Mesothelial cell of epicardium (in vitro differentiated cells): ENCODE measurements at places on chromosomes 1 and 21.

DNA sequence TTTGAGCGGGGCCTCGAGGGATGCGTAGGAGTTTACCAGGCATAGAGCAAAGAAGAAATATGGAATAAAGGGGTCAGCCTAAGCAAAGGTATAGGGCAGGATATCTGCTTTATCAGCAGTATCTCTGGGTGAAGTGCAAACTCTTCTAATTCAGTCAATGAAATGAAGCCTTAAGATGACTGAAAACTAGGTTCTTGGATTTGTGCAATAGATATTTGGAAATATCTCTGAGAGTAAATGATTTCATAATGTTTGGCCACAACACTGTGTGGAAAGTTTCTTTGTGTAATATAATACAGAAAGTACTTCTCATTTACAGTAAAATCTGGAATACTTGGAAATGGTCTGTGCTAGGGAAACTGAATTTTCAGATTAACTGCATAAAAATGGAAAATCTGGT, 26.1 kb downstream of the KCNJ15 start:
- no peak overlapping the region for H3K27ac ChIP-seq
- peaks cover 33% of the 10 kb centered on the region for H3K27me3 ChIP-seq
- H3K4me1 ChIP-seq, result peaks cover 16% of the 10 kb centered on the region
- no peaks in the 10 kb centered on the region for H3K36me3 ChIP-seq
- no peak overlapping the region for H3K4me3 ChIP-seq

GRCh38 chr1:111955755-111956154, 33.7 kb downstream of the KCND3 start:
- H3K27me3 ChIP-seq, result peaks cover 71% of the 10 kb centered on the region
- DNase-seq, result no peak
- no peak overlapping the region for H3K4me3 ChIP-seq
- no peak overlapping the region for H3K27ac ChIP-seq
- no peaks in the 10 kb centered on the region for H3K4me1 ChIP-seq

DNA sequence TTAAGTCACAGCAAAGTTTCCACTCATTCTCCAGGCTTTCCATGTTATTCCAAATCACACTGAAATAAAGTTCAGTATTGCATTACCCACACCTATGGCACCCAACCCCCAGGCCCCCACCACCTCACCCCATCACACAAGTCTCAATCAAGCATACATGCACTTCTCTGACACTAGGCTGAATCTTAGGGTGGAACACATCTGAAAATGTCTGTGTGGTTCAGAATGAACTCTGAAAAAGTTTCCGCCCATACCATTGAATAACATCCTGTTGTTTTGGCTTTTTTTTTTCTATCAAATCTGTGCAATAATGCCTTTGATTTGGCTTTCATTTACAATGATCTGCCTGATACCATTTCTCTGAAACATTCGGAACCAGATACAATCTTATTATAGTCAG, 25.8 kb upstream of the LRRC8C start:
- H3K4me3 ChIP-seq, result no peak overlapping the region
- no peak for DNase-seq
- peaks cover 12% of the 10 kb centered on the region for H3K4me1 ChIP-seq
- H3K36me3 ChIP-seq, result no peaks in the 10 kb centered on the region

- no peak overlapping the region for H3K4me3 ChIP-seq
- peaks cover 23% of the 10 kb centered on the region for H3K4me1 ChIP-seq
- H3K36me3 ChIP-seq, result peaks cover 5% of the 10 kb centered on the region
- DNase-seq, result no peak
- H3K27ac ChIP-seq, result no peak overlapping the region
- no peaks in the 10 kb centered on the region for H3K27me3 ChIP-seq
Observed at GRCh38 chr1:94725566-94725965, 94.6 kb upstream of the SLC44A3 start.

DNA sequence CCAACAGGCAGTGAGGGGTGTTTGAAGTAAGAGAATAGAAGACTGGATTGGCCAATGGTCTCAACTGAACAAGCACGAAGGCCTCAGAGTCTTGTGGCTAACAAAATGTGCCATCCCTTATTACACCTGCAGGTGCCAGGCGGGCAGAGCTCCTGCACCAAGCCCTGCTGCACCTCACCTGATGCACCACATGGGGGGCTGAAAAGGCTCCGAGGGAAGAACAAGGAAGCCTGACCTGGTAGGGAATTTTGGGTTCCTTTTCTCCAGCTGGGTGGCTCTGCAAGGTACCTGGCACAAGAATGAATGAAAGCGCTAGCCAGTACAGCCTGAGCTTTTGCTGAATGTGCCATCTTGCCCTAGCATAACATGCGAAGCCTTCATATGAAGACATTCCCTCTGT, 9.7 kb downstream of the HSD3B1 start:
- H3K27me3 ChIP-seq, result peaks cover 19% of the 10 kb centered on the region
- H3K36me3 ChIP-seq, result no peaks in the 10 kb centered on the region
- H3K27ac ChIP-seq, result no peak overlapping the region
- no peak for DNase-seq
- no peak overlapping the region for H3K4me3 ChIP-seq

- no peaks in the 10 kb centered on the region for H3K36me3 ChIP-seq
- H3K4me1 ChIP-seq, result peaks cover 5% of the 10 kb centered on the region
- H3K27me3 ChIP-seq, result peaks cover 5% of the 10 kb centered on the region
- H3K27ac ChIP-seq, result no peak overlapping the region
- DNase-seq, result no peak
Observed at GRCh38 chr1:241842565-241842964, 5.4 kb upstream of the EXO1 start.
